ENCODE measurements at places on chromosomes 7 and 10.

DNA sequence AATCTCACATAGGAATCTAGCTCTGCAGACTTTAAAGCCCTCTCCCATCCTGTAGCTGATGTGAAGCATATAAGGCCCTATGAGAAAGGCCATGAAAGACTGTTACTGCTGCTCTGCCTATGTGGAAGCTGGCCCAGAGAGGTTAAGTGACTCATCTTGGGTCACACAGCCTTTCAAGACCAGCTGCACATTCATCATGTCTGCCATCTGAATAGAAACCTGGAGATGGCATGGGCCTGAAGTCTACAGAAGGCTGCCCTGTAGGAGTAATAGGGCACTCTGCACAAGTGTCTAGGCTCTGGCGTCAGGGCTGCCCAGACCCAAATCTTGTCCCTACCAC is 59.4 kb upstream of the COL13A1 start:
- H3K27ac ChIP-seq: no peak overlapping the region
- no peak for DNase-seq
- H3K27me3 ChIP-seq: peaks cover 38% of the 10 kb centered on the region
- no peak overlapping the region for H3K4me3 ChIP-seq

GRCh38 chr10:8455181-8455580 is 400.7 kb downstream of the GATA3 start:
- no peaks in the 10 kb centered on the region for H3K27me3 ChIP-seq
- no peak overlapping the region for H3K4me3 ChIP-seq
- H3K36me3 ChIP-seq: peaks cover 2% of the 10 kb centered on the region

DNA sequence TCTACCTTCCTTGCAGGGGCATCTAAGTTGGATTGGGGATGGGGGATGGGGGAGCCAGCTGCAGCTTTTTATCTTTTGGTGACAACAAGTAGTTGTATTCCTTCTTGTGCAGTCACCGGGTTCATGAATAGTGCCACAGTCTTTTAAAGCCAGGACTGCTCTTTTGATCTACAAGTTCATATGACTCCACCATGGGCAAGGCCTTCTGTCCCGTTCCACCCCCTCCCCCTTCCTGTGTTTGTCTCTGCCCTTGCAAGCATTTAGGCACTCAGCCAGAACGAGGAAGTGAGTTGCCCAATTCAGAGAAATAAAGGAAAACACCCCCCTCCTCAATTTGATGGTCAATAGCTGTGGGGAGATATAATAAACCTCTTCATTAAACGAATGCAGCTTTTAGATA is 44.8 kb upstream of the EGR2 start:
- peaks cover 58% of the 10 kb centered on the region for H3K4me1 ChIP-seq
- no peak overlapping the region for H3K27ac ChIP-seq
- no peak for DNase-seq
- no peaks in the 10 kb centered on the region for H3K36me3 ChIP-seq
- peaks cover 15% of the 10 kb centered on the region for H3K27me3 ChIP-seq

- no peaks in the 10 kb centered on the region for H3K27me3 ChIP-seq
- no peak overlapping the region for H3K27ac ChIP-seq
- H3K4me1 ChIP-seq: peaks cover 37% of the 10 kb centered on the region
Observed at GRCh38 chr10:119374236-119374635, 166.9 kb downstream of the GRK5 start.

GRCh38 chr10:29394321-29394932 is 105.6 kb downstream of the LYZL1 start:
- no peaks in the 10 kb centered on the region for H3K36me3 ChIP-seq
- no peaks in the 10 kb centered on the region for H3K4me1 ChIP-seq
- H3K4me3 ChIP-seq: no peak overlapping the region
- no peak overlapping the region for H3K27ac ChIP-seq
- no peaks in the 10 kb centered on the region for H3K27me3 ChIP-seq

GRCh38 chr10:112520914-112521313 is 73.9 kb downstream of the VTI1A start:
- H3K36me3 ChIP-seq: no peaks in the 10 kb centered on the region
- no peaks in the 10 kb centered on the region for H3K27me3 ChIP-seq
- H3K27ac ChIP-seq: no peak overlapping the region

DNA sequence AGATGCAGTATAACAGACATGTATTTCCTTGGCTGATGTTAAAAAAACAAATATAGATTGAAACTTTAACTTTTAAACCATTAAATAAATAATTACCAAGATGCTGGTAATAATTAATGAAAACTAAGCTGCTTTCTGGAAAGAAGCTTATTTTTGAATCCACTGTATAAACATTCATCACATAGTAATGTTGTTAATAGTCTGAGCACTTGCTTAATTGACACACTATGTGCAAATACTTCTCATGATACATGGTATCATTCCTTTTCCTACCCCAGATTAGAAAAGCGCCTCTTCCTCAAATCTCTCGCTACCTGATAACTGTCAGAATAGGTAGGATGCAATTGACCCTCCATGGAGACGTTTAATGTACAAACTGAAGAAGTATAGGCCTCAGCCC is 15.0 kb upstream of the COL28A1 start:
- no peaks in the 10 kb centered on the region for H3K36me3 ChIP-seq
- H3K4me3 ChIP-seq: no peak overlapping the region
- H3K4me1 ChIP-seq: no peaks in the 10 kb centered on the region
- H3K27me3 ChIP-seq: no peaks in the 10 kb centered on the region

- no peak overlapping the region for H3K4me3 ChIP-seq
- H3K4me1 ChIP-seq: peaks cover 23% of the 10 kb centered on the region
- peaks cover 2% of the 10 kb centered on the region for H3K36me3 ChIP-seq
- DNase-seq: no peak
- H3K27ac ChIP-seq: no peak overlapping the region
- H3K27me3 ChIP-seq: peaks cover 19% of the 10 kb centered on the region
Observed at GRCh38 chr10:100146875-100147650, 38.8 kb downstream of the ERLIN1 start.

GRCh38 chr7:119944601-119944972 is 328.4 kb upstream of the KCND2 start:
- no peaks in the 10 kb centered on the region for H3K36me3 ChIP-seq
- no peaks in the 10 kb centered on the region for H3K27me3 ChIP-seq
- DNase-seq: no peak
- H3K4me1 ChIP-seq: no peaks in the 10 kb centered on the region
- no peak overlapping the region for H3K27ac ChIP-seq

DNA sequence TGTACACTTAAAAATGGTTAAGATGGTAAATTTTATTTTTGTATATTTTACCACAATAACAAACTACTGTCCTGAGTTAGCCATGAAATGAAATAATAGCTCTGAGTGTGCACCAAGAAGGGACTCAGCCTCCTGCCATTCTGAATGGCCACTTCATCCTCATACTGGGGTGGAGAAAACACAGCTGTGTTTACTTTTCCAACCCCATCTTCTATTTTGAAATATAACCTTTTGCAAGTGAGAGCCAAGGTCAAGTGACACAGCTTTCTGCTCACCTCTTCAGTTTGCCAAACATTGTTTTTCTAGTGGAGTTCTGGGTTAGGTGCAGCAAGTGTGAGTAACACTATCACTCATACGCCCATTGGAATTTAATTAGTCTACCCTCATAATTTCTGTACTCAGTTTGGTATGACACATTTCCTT is 107.4 kb upstream of the GLCCI1 start:
- DNase-seq: no peak
- peaks cover 10% of the 10 kb centered on the region for H3K4me1 ChIP-seq
- H3K27ac ChIP-seq: no peak overlapping the region

GRCh38 chr7:43944286-43944685 is 18.1 kb downstream of the UBE2D4 start:
- no peaks in the 10 kb centered on the region for H3K27me3 ChIP-seq
- H3K36me3 ChIP-seq: peaks cover 2% of the 10 kb centered on the region
- DNase-seq: no peak
- H3K4me3 ChIP-seq: no peak overlapping the region

GRCh38 chr10:58041901-58042300 is 225.8 kb downstream of the IPMK start:
- no peaks in the 10 kb centered on the region for H3K27me3 ChIP-seq
- H3K27ac ChIP-seq: no peak overlapping the region
- no peak overlapping the region for H3K4me3 ChIP-seq
- DNase-seq: no peak

GRCh38 chr7:148609045-148609725 is 18.6 kb downstream of the C7orf33 start:
- no peak overlapping the region for H3K27ac ChIP-seq
- H3K4me1 ChIP-seq: peaks cover 16% of the 10 kb centered on the region
- H3K27me3 ChIP-seq: peaks cover 27% of the 10 kb centered on the region
- no peak overlapping the region for H3K4me3 ChIP-seq

DNA sequence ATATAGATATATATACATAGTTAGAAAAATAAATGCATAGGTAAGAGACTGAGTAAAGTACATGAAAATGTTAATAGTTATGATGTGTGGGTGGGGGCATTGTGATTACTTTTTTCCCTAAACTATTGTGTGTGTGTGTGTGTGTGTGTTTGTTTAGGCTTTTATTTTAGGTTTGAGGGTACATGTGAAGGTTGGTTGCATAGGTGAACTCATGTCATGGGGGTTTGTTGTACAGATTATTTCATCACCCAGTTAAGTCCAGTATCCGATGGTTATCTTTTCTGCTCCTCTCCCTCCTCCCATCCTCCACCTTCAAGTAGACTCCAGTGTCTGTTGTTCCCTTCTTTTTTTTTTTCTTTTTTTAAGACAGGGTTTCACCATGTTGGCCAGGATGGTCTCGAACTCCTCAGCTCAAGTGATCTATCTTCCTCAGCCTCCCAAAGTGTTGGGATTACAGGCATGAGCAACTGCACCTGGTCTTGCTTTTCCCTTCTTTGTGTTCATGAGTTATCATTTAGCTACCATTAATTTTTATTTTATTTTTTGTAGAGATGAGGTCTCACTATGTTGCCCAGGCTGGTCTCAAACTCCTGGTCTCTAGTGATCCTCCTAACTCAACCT is 1.9 kb upstream of the RUFY2 start:
- DNase-seq: no peak
- no peak overlapping the region for H3K27ac ChIP-seq
- H3K4me3 ChIP-seq: no peak overlapping the region
- peaks cover 25% of the 10 kb centered on the region for H3K4me1 ChIP-seq
- H3K27me3 ChIP-seq: no peaks in the 10 kb centered on the region

DNA sequence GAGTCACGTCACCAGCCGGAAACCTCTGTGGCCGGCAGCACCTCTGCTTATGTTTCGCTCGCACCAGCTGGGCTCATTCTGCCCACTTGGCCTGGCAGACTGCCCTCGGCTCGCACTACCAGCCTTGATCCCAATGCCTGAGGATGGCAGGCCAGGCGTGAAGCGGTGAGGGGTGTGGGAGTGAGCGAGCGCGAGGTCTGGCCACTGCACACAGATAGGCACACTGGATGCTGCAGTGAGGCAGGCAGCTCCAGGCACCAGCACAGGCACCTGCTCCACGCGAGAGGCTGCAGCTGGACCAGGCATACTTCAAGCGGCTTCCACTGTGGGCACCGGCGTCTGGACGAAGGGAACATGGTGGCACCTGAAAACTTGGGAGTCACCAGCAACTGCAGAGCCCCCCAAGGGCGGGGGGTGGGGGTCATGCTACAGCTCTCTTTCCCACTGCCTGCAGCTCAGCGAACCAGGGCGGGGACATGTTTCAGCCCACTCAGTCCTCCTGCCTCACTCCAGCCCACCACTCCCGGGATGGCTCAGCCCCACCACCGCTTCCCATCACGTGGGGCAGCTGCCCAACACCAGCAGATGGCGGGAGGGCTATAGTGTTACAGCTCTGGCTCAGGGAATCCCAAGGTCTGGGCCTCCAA is 5.4 kb upstream of the DMTF1 start:
- no peak overlapping the region for H3K4me3 ChIP-seq
- peaks cover 16% of the 10 kb centered on the region for H3K4me1 ChIP-seq
- DNase-seq: no peak
- no peak overlapping the region for H3K27ac ChIP-seq

GRCh38 chr10:122044045-122044661 is 55.2 kb downstream of the TACC2 start:
- peaks cover 24% of the 10 kb centered on the region for H3K27me3 ChIP-seq
- DNase-seq: no peak
- H3K4me1 ChIP-seq: no peaks in the 10 kb centered on the region
- H3K27ac ChIP-seq: no peak overlapping the region

GRCh38 chr10:6177880-6178281 is 24.9 kb upstream of the PFKFB3 start:
- no peak for DNase-seq
- H3K4me3 ChIP-seq: no peak overlapping the region
- H3K27me3 ChIP-seq: no peaks in the 10 kb centered on the region
- no peak overlapping the region for H3K27ac ChIP-seq
- H3K4me1 ChIP-seq: peaks cover 47% of the 10 kb centered on the region

- no peaks in the 10 kb centered on the region for H3K27me3 ChIP-seq
- DNase-seq: no peak
- H3K27ac ChIP-seq: no peak overlapping the region
- no peaks in the 10 kb centered on the region for H3K4me1 ChIP-seq
- H3K36me3 ChIP-seq: no peaks in the 10 kb centered on the region
- no peak overlapping the region for H3K4me3 ChIP-seq
Observed at GRCh38 chr7:14748461-14748860, 154.1 kb downstream of the DGKB start.

DNA sequence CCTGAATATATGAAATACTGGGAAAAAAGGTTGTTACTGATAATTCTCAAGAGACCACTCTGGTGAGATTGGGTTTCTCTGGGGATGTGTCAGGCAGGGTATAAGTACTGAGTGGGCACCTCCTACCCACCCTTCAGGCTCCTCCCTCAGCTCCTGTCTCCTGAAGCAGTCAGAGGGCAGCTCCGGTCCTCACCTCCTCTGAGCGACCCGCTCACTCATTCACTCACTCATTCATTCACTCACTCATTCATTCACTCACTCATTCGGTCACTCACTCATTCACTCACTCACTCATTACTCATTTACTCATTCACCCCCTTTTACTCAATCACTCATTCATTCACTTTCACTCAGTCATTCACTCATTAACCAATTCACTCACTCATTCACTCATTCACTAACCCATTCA is 6.9 kb upstream of the PFKP start:
- no peak for DNase-seq
- H3K36me3 ChIP-seq: no peaks in the 10 kb centered on the region
- H3K27me3 ChIP-seq: peaks cover 10% of the 10 kb centered on the region
- no peak overlapping the region for H3K4me3 ChIP-seq
- no peak overlapping the region for H3K27ac ChIP-seq

- DNase-seq: no peak
- H3K4me1 ChIP-seq: no peaks in the 10 kb centered on the region
- no peak overlapping the region for H3K27ac ChIP-seq
- H3K4me3 ChIP-seq: no peak overlapping the region
- H3K27me3 ChIP-seq: no peaks in the 10 kb centered on the region
Observed at GRCh38 chr7:15626041-15626440, 60.4 kb downstream of the MEOX2 start.

- no peak for DNase-seq
- H3K4me3 ChIP-seq: peak overlapping the region; percentile 35
- H3K27me3 ChIP-seq: no peaks in the 10 kb centered on the region
- H3K36me3 ChIP-seq: no peaks in the 10 kb centered on the region
- peaks cover 23% of the 10 kb centered on the region for H3K4me1 ChIP-seq
Observed at GRCh38 chr7:40645197-40645596, 510.4 kb downstream of the SUGCT start.

DNA sequence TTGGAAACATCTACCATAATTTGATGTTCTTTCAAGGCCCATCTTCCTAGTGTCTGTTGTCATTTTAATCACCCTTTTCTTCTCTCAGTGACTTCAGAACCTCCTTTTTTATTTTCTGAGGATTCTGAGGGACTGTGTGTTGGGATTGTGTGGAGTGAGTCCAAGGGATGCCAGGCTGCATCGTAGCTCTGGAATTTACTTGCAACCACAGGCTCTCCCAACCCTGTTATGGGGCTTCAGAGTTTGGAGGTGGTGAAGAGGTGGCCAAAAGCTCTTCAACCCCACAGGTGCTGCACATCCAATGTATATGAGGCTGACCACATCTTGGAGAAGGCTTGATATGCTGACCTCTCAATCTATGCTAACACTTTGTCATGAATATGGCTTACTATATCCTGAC is 79.5 kb upstream of the GPR141 start:
- H3K4me1 ChIP-seq: no peaks in the 10 kb centered on the region
- DNase-seq: no peak
- no peaks in the 10 kb centered on the region for H3K36me3 ChIP-seq
- H3K4me3 ChIP-seq: no peak overlapping the region
- peaks cover 9% of the 10 kb centered on the region for H3K27me3 ChIP-seq
- H3K27ac ChIP-seq: no peak overlapping the region

All from activated T-cell treated with anti-CD3 and anti-CD28 coated beads, Interleukin-2, amount 50 U/mL, for 72 hours (primary cell).